Kasumi-1 (cell line): ENCODE measurements at places on chromosomes 16 and 17.

DNA sequence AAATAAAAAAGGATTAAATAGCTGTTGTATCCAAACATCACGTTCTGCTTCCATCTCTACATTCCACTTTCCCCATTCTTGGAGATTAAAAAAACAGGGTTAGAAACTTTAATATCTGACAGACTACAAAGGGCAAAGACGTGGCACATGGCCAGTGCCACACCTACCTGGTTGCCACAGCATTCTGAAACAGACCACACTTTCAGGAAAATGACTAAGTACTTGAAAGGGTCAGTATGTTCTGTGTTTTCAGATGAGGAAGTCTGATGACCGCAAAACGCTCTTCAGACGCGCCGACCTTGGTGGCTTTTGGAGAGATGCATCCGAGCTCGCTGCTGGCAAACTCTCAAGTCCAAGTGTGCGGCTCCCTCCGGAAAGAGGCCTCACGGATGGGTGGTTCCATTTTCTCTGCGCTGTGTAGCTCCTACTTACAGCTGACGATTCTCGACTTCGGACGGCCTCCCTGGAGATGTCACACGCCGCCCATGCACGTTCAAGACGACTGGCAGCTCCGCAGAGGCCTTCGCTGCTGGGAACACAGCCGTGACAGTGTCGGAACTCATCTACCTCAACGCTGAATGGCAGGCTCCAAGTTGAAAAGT lies 15.5 kb downstream of the MAP1LC3B start:
- DNase-seq, result peak; percentile 99

DNA sequence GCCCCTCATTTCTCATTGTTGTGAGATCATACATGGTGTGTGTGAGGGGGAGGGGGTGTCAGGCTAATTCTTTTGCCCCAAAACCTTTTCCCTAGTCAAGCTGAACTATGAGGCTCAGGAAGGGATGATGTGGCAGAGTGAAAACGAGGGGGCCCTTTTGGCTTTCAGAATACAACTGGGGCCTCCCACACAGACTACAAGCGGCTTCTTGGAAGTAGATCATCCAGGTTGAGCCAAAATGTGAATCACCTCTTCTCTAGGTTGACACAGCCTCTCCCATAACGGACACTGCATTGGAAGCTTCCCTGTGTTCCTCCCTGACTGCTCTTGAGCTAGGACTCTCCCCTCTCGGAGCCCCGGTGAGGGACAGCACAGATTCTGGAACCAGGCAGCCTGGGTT lies 2.3 kb upstream of the ALKBH5 start:
- no peak for DNase-seq

DNA sequence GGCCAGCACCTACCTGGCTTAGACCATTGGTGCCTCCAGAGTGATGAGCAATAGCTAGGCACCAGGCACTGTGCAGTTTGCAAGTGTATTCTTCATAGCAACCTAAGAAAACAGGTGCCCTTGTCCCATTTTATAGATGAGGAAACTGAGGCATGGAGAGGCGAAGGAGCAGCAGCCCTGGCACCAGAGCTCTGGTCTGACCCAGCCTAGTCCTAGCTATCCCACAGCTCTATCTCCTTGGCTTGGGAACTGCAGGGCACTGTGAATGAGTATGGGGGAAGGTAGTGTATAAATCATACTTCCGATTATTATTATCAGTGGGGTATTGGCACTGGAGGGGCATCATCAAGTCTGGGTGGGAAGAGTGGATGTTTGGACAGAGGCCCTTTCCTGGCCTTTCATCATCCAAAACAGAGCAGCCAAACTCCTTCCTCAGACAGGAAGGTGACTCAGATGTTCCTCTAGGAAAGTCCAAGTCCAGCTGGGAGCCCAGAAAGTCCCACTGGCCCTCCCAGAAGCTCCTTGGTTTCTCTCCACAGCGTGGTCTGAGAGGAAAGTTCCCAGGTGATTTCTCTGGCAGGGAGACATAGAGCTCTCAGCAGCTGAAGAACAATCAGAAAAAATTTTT lies 32.0 kb upstream of the PLLP start:
- no peak for DNase-seq

- no peak for DNase-seq
Observed at GRCh38 chr16:81492311-81492761, 47.7 kb downstream of the CMIP start.

DNA sequence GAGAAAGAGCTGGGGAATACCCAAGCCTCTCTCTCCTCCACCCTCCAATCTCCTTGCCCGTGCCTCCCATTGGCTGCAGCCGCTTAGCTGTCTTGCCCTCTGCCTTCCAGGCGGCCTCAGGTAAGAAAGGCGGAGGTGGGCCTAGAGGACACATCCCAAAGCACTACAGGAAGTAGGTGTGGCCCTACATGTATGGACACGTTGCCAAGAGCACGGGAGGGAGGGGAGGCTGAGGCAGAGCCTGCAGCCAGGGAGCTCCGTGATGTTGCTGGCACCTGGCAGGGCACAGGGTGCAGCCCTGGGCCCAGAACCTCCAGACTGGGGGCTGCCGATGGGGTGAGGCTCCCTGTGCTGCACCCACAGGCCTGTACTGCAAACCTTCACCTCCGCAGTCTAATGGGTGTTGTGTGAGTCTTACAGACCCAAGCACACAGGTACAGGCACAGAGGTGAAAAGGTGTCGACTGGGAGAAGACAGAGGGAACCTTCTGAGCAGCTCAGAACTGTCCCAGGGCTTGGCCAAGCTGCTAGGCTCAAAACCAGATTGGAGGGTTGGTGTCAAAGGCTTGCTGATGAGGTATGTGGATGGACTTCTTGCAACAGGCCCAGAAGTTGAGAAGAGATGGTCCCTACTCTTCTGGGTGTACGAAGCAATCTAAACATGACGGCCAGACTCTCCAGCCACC lies 23.5 kb upstream of the FOXK2 start:
- no peak for DNase-seq

DNA sequence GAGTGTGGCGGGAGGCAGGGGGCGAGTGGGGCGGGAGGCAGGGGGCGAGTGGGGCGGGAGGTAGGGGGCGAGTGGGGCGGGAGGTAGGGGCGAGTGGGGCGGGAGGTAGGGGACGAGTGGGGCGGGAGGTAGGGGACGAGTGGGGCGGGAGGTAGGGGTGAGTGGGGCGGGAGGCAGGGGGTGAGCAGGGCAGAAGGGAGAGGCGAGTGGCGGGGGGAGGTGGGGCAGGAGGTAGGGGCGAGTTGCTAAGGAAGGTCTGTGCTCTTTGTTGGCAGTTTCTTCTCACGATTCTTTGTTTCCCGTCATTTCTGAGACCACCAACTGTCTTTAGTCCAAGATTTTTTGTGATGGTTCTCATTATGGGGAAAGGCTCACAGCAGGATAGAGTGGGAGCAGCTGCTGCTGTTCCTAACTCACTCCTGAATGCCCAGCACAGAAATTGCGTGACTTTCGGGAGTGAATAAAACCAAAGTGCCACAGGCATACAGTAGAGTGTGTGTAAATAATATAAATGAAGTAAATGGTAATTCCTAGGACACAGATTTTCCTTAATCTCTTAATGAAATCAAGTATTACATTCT lies 44.7 kb downstream of the COG7 start:
- DNase-seq, result no peak

DNA sequence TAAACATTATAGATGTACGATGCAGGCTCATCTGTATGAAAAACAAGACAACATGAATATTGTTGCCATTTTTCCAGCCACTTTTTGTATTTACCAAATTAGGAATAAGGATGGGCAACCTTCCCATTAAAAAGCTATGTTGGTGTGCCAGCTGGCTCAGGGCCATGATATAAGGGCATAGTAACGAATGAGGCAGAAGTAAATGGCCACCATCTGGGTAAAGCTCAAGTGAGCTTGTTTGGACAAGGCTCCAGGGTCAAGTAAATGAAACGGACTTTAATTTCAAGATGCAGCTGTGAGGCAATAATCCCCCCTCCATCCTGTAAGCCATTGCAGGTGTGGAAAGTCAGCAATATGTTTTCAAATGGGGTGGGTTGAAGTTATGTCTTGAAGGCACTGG lies 930.9 kb upstream of the CDH8 start:
- no peak for DNase-seq

DNA sequence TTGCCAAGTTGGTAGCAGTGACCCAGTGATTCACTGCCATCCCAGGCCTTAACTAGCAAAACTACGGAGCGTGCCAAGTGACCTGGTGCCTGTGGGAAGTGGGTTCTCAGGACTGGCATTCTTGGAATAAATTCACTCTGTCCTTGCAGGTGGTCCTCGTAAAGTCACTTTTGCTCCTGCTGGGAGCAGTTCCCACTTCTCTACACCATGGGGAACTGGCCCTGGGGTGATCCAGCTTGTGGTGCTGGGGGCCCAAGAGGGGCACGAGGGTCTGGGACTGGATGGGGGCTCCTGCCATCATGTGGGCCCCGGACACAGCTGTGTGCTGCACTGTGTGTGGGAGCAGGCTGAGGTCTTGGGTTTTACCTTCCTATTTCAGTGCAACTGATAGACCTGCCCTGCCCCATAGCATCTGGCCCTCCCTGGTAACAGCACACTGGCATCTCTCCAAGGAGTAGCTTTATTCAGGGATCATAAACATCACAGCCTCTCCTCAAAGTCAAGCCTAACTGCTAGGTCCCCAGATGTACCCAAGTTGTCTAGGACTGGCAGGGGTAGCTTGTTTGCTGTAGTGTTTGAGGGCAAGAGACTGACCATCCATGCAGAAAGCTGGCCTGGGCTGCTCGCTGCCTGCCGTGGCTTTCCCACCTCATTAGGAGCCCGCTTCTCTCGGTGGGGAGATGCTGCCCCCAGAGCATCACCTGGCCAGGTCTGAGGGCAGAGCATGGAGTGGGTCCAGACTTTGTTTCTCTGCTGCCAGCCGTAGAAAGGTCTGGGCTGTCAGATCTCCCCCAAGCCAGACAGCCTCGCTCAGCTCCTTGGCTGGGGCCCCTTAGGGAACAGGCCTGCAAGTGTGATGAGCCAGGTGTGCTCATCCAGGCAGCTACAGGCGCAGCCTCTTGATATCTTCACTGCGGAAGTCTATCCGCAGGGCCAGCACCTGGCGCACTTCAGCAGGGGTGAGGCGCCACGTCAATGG lies 26.0 kb downstream of the FCSK start:
- DNase-seq, result no peak

GRCh38 chr16:13866073-13866472 lies 53.9 kb upstream of the ERCC4 start:
- peak; percentile 25 for DNase-seq

DNA sequence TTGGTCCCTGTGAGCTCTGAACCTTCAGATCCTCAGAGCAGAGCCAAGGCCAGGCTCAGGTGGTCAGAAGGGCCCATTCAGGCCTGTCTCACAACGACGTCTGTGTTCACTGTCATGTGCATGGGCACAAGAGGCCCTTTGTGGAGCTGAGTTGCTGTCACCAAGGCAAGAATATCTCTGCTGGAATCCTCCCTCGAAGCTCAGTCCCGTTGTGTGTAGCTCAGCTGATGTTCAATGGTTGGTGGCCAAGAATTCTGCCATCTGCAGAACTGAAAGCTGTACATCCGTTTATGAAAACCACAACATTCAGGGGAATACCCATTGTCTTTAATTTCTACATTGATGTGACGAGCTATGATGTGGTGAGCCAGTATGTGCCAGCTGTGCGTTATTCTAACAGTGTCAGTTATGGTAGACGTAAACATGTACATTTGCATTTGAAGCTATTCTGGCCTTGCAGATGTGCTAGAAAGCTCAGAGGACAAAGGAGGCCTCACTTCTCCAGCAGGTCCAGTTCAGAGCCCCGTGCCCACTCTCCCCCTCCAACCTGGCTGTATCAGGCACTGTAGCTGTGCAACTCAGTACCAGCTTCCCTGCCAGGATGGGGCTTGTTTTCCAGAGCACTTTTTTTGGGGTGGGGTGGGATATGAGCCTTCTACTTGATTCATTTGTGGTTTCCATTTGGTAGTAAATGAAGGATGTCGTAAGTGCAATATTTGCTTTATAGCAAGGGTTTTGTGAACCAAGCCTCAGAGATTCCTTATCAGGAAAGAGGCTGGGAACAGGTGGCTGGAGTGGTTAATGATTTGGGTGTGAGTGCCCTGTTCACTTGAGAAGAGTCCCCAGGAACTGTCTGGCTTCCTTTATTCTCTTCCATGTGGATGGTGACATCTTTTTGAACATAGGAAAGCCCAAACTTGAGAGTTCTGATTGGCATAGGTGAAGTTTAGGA lies 56.1 kb downstream of the B9D1 start:
- DNase-seq, result peak; percentile 55

- no peak for DNase-seq
Observed at GRCh38 chr17:16887523-16888095, 84.3 kb downstream of the TNFRSF13B start.
